ENCODE measurements at places on chromosomes 6 and 20. TPM values are rescaled to one million over a fixed set of nuclear protein-coding genes. Genes with fewer than 3 reads are reported as not detected.

DNA sequence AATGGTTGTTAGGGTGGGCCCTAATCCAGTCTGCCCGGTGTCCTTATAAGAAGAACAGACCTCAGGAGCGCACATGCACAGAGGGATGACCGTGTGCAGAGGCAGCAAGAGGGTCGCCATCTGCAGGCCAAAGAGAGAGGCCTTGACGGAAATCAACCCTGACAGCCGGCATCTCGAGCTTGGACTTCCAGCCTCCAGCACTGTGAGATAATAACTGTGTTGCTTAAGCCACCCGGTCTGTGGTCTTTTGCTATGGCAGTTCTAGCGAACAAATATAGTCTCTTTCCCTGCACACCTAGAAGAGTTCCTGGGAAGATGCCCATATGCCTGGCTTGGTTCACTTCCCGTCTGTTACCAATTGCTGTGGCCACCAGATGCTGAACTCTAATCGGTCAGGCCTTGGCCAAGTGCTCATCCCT lies 35.3 kb upstream of the PTGIS start:
- peak; percentile 46 for DNase-seq

DNA sequence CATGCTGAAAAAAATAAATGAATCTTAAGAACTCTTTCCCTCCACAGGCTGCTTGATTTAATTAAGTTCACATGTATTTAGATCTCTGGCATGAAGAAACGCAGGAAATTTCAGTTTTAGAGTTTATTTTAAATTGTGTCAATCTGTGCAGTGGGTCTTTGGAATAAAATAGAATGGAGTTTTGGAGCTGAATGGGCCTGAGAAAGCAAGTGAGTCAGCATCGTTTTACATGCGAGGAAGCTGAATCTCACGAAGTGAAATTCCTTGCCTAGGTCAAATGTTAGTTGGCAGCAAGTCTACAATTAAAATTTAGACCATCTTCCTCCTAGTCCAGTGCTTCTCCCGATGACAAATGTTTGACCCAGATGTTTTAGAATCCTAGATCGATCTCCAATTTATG lies 22.4 kb downstream of the MAP7 start:
- no peak for DNase-seq

HLA-DPB1 gene
- 34.1 TPM for total RNA-seq

GRCh38 chr6:100459592-100460184 lies 5.0 kb downstream of the SIM1 start:
- DNase-seq = no peak

FILIP1 gene
- 173 TPM for total RNA-seq

PET117 gene
- total RNA-seq = 9.1 TPM

- no peak for DNase-seq
Observed at GRCh38 chr6:9039258-9039657, 603.9 kb upstream of the SLC35B3 start.

GRCh38 chr6:67687396-67687795 lies 947.7 kb upstream of the ADGRB3 start:
- DNase-seq = no peak

- no peak for DNase-seq
Observed at GRCh38 chr6:118865100-118865391, 28.9 kb upstream of the ASF1A start.

GRCh38 chr6:169266261-169266660 lies 12.6 kb upstream of the THBS2 start:
- no peak for DNase-seq

- DNase-seq = no peak
Observed at GRCh38 chr6:52922161-52922560, 12.7 kb upstream of the GSTA3 start.

DNA sequence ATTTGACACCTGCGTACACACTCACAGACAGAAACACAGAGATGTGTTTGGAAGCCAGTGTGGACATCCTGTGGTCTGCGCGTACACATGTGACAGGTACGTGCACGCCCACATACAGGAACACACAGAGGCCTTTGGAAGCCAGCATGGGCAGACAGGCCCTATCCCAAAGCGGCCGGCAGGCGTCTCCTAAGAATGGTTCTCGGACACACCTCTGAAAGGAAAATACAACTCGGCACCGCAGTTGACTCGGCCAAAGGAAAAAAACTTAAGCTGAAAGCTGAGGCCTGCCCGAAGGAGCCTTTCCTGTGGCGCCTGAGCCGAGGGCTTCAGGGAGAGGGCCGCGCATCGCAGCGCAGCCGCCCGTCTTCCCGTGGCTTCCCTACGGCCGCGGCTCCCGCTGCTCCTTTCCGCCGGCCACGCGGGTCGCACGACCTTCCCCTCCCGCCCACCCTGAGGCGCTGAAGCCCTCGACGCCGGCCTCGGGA lies 1.4 kb upstream of the CEP43 start:
- peak; percentile 47 for DNase-seq

DNA sequence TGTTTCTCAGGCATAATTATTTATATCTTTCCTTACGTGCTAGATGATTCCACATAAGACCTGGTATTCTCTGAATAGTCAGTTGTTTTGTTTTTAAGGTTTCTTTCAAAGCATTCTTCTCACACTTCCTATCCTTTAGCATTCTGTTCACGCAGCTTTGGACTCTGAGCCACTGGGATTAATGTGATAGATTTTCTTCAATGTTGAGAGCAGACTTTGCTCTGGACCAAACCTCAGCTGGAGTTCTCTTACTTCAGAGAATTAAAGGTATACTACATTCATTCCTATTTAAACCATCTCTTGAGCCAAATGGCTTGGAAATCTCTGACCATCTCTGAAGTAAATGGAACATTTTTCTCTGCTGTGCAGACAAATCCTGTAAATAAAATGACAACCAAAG lies 70.7 kb upstream of the TRAF3IP2 start:
- DNase-seq = no peak

GRCh38 chr20:44850272-44850671 lies 35.2 kb upstream of the YWHAB start:
- DNase-seq = no peak

DNA sequence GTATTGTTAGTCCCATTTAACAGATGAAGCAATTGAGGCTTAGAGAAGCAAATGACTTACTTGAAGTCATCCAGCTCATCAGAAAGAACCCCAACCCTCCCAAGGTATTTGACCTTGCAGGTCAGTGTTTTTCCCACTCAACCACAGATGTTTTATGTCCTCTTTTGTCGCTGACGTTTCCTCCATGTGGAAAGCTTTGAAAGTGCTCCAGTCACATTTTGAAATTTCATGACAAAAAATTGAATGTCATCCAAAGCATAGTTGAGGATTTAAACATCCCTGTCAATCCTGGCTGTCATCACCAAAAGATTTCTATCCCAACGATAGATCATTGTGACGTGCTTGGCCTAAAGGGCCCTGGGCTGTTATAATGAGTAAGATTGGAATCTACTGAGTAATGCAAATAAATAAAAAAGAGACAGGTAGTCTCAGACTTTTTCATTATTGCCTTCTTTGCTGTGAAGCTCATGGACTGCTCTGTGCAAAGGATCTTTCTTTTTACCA lies 102.7 kb downstream of the TSHZ2 start:
- DNase-seq = no peak

DNA sequence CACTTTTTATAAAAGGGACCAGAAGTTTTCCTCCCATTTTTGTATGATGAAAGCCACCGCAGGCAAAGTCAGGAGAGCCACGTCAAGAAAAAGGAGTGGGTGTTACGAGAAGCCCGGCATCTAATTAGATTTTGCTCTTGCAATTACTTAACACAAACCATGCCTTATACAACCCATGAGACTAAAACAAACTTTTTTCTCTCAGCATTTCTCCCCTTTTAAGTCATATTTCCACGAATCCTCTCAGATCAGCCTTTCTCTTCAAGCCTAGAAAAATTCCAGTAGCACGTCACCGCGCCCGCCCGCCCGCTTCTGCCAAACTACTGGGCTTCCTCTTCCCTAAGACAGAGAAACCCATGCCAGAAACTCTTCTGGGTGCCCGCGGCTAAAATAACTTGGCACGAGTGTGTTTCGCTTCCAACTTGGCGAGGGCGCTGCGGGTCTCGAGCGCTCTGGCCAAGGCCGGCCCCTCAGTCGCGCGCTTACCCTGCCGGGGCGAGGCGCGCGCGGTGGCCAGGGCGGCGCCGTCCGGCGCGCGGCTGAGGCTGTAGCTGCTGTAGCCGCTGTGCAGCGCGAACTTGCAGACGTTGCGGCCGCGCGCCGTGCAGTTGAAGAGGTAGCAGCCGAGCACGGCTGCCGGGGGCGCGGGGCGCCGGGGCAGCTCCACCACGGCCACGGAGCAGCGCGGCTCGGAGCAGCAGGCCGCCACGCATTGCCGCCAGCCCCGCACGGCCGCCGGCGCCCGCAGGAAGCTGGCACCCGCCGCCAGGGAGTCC lies 1.0 kb downstream of the LRP11 start:
- peak; percentile 76 for DNase-seq

GRCh38 chr20:21394551-21394950 lies 2.8 kb downstream of the NKX2-4 start:
- DNase-seq = no peak

MYLK2 gene
- 0.25 TPM for total RNA-seq

B3GAT2 gene
- total RNA-seq = not detected

DOK5 gene
- 14.3 TPM for total RNA-seq

DNA sequence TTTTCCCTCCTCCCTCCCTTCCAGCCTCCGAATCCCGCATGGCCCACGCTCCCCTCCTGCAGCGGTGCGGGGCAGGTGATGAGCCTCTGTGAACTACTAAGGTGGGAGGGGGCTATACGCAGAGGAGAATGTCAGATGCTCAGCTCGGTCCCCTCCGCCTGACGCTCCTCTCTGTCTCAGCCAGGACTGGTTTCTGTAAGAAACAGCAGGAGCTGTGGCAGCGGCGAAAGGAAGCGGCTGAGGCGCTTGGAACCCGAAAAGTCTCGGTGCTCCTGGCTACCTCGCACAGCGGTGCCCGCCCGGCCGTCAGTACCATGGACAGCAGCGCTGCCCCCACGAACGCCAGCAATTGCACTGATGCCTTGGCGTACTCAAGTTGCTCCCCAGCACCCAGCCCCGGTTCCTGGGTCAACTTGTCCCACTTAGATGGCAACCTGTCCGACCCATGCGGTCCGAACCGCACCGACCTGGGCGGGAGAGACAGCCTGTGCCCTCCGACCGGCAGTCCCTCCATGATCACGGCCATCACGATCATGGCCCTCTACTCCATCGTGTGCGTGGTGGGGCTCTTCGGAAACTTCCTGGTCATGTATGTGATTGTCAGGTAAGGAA lies at the start of gene OPRM1:
TSS of gene OPRM1 (plus strand) at position 10 of the 612 bp plus-strand sequence. CDS start at position 315, 305 bp downstream.
- peak; percentile 16 for DNase-seq

- no peak for DNase-seq
Observed at GRCh38 chr6:75693534-75693933, 55.5 kb upstream of the MYO6 start.

L3MBTL1 gene
- 4.0 TPM for total RNA-seq

C6orf62 gene
- 40.4 TPM for total RNA-seq

DNA sequence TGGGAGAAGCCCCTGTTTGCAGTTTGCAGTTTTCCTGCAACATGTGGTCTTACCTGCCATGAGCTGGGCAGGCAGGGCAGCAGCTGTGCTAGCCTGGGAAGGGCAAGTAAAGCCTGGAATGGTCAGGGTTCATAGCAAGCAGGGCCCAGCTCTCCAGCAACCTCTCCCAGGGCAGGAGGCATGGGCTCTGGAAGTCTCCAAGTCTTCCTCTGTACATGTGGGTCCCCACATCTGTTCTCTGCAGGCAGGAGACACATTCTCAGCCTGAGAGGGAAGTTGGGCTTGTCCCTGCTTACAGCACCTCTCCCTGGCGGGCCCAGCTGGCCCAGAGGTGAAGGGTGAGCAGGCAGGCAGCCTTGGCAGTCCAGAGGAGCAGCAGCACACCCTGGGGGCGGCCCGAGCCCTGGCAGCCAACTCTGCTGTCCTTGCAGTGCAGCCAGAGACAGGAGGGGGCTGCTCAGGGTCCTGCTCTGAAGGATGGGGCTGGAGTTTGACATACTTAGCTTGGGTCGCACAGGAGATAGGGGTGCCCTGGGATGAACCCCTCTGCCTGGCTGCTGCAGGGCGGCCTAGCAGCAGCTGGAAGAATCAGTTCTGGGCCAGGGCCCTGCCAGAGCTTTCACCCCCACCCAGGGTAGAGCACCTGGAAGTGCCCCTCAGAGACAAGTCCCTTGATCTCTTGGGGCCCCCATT lies 176.0 kb downstream of the MRPL14 start:
- DNase-seq = peak; percentile 62

THBS2 gene
- 6.9 TPM for total RNA-seq

PROCR gene
- total RNA-seq = 9.8 TPM

DNA sequence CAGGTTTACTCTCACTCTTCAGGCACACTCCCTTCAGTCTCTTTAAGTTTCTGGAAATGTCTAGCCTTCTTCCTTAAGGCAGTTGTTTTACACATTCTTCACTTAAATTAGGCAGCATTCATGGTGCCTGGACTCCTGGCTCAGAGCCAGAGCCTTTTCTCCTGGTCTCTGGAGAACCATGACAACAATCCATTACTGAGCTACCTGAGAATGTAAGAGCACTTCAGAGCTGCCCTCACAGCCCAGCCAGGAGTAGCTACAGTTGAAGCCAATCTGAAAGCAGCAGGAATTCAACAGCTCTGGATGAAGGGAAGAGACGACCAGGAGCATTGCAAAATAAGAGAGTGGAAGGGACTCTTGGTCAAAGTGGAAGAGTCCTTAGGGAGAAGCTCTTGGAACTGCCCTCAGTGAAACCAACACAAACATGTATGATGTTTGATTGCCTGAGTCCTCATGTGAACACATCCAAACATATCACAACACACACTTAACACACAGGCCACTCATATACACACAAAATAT lies 416.8 kb upstream of the SPTLC3 start:
- DNase-seq = no peak

DNA sequence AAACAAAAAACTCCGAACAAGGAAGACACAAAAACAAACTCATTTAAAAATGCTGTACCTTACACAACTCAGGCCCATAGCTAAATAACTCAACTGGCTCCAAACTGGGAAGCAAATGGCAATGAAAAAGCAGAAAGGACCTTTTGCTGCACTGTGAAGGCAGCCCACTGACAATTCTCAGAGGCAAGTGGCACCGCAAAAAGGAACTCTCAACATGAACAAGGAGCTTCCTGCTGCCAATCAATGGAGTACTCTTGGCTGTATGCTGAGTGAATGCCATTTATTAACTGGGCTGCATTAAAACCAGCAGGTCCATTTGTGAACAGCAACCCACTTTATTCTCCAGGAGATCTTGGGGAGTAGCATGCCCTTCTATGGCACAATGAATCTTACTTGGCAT lies 209.9 kb downstream of the PTPRK start:
- DNase-seq = no peak

- DNase-seq = no peak
Observed at GRCh38 chr6:137237413-137238170, 18.4 kb upstream of the IFNGR1 start.

DNA sequence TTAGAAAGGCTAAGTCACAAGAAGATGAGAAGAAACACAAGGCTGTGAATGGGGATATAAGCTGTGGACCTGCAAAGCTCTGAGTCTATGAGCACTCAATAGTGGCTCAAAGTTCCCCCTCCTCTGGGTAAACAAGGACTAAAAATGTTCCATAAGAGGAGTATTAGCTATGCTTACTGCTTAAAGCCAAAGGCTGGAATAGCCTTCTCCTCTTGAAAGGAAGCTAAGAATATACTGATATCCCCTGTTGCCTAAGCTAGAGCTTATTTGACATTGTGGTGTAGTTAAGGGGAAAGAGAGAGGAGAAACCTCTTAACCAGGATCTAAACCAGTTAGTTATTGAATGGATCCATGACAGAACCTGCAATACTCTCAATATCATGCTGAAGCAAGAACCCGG lies 45.8 kb downstream of the NOL7 start:
- no peak for DNase-seq

- peak; percentile 84 for DNase-seq
Observed at GRCh38 chr6:111105578-111105977, 18.3 kb downstream of the SLC16A10 start.

- no peak for DNase-seq
Observed at GRCh38 chr6:43450699-43451131, 4.6 kb downstream of the DLK2 start.

Measured in left ventricle myocardium inferior (tissue), 1 donor.